ENCODE measurements at places on chromosomes 2 and 18.
A peak's percentile ranks its signal among the peaks of the same experiment; 100 is the strongest.

DNA sequence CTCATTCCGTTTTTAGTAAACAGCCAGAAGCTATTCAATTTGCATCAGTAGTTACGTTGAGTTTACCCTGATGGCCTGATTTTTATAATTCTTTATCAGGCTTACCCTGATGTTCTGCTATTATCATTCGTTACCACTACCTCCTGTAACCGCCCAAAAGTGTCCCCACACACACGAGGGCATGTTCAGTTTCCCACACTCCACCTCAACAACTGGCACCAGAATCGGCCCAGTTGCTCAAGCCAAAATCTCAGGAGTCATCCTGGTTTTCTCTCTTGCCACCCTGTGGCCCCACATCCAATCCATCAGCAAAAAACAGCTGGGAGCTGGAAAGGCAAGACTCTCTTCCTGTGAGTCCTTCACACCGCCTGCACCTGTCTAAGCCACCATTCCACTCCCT lies 102.9 kb upstream of the RAB6C start:
- no peak for DNase-seq

- DNase-seq = no peak
Observed at GRCh38 chr2:101152272-101153076, 1.3 kb upstream of the TBC1D8 start.

DNA sequence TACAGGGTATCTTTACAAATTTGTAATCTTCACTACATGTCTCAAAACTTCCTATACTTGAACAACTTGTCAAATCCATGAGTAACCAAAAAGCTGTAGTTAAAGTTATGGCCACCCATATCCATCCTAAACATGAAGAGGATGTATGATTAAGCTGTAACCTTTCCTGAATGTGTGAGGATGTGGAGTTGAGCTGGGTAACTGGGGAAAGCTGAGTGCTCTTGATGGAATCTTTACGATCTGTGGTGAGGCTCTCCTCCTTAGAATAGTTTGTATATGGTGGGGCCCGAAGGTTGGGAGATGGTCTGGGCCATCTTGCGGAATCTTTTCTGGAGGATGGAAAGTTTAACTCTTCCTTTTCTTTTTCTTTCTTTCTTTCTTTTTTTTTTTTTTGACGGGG lies 29.4 kb downstream of the DPP4 start:
- no peak for DNase-seq

GRCh38 chr2:138831154-138831553 lies 51.0 kb upstream of the NXPH2 start:
- DNase-seq = no peak

DNA sequence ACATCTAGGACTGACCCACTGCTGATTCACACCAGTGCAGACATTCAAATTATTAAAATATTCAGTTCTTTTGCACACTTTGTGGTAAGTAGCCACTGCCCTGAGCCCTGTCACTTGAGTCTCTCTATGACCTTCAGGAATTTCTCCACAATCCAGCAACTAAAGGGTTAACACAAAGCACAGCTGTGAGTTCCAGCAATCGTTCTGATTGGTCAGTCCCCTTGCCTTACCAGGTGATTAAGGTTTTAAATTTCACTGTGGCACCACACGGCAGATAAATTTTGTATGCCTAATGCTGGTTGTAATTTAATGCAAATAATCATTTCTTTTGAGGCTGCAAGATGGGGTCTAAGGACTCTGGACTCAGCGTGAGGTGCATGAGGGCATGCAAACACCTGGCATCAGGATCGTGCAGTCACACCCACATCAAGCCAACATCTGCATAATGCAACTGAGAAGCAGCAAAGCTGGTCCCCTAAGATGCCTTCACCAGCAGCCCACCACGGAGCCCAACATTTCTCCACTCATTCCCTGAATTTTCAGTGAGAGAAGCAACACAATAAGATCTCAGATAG lies 36.6 kb downstream of the SLC14A1 start:
- DNase-seq = no peak

GRCh38 chr2:142478206-142478605 lies 347.4 kb upstream of the LRP1B start:
- DNase-seq = no peak

DNA sequence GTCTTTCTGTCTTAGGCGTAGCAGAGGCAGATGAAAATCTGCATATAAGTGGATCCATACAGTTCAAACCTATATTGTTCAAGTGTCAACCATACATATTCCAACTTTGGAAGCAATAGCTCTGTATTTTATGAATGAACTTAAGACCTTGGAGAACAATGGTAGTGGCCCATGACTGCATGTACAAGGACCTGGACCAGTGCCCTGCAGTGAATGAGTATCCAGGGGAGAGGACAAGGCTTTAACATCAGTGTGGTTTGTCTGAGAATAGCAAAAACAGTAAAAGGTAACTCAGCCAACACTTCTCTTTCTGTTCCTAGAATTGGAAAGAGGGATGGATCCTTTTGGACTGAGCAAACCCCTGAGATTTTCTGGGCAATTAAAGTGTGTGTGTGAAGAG lies 230.8 kb upstream of the LINC00305 start:
- no peak for DNase-seq

GRCh38 chr2:69062307-69062962 lies 49.5 kb downstream of the ANTXR1 start:
- no peak for DNase-seq

DNA sequence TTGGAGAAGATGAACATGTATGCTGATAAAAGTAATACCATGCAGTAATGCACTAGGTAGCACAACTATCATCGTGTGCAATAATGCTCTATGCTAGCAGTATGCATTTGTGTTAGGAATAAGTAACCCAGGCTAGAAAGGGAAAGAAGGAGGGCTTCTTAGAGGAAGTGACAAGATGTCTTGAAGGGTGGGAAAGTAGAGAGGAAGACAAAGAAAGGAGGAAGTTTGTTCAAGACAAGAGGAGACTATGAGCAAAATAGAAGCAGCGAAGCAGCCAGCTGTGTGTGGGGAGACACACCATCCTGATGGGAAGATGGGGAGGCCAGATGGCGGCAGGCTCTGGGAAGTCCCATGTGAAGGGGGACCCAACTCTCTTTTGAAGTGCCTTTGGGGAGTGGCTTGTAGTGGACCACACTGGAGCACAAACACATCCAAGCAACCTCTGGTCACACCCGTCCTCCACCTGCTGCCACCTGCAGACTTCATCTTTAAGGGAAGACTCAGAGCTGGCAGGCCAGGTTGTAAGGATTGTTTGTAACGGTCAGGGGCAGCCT lies 39.9 kb upstream of the INHBB start:
- no peak for DNase-seq

- no peak for DNase-seq
Observed at GRCh38 chr2:164696634-164697033, 75.4 kb upstream of the GRB14 start.

DNA sequence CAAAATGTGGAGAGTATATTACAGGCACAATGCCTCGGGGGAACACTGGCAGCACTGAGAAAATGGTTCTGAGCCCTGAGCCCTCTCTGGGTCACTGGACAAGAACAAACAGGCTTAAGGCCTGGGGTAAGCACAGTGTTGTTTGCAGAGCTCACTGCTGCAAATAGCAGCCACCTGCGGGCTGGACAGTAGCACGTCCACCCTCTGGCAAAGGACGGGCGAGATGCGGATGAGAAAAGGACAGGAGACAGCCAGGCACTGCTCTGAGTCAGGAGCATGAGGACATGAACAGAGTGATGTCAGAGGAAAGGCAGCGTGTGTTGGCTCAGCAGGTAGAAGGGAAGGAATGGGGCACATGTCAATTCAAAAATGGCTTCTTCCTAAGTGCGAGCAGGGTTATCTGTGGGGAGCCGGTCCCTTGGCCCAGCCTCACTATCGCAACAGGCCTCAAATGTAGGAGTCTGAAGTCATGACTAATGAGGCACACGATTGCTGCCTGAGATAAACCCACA lies 25.9 kb upstream of the NEB start:
- no peak for DNase-seq

DNA sequence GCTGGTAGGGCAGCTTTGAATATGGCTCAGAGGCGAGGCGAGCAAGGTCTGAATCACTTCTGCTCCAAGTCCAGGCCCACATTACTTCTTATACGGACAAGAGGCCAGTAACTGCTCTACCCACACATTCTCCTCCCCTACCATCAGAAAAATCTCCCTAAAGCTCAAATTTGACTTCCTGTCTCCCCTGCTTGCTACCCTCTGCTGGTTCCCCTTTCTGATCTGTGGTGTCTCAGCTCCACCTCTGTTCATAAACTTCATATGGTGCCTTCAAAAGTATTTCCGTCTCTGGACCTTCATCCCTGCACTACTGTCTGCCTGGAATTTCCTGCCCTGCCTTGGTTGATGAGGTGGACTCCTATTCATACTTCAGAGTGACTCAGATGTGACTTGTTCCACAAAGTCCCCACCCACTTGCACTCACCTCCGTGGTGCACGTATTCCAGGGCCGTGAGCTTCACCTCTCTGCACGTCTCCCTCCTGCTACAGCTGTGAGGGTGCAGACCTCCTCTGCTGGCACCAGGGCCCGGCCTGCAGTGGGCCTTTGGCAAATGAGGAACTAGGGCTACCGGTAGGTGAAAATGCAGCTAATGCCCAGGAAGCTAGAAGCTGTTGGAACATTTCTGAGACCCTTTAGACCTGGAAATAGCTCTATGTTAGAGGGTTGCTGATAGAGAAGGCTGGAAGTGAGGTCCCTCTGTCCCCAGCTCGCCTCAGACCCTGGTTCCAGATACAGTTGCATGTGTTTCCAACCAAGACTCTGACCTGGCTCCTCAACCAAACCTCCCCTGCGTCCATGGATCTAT lies 24.6 kb upstream of the KCMF1 start:
- peak; percentile 76 for DNase-seq

DNA sequence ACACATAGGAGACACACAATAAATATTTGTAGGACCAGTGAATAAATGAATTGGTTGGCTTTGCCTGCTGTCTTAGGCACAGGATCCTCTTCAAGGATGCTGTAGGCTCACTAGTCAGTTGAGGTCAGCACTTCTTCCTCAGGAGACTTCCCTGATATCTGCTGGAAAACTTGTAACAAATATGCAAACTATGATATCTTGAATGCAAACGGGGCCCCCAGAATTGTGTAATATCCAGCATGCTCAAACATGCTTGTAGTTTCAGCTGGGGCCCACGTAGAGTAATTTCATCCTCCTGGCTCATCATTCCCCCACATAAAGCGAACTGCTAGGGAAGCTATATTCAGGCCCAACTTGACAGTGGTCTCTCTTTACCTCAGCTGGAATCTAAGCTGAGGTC lies 43.6 kb downstream of the POLE4 start:
- no peak for DNase-seq

DNA sequence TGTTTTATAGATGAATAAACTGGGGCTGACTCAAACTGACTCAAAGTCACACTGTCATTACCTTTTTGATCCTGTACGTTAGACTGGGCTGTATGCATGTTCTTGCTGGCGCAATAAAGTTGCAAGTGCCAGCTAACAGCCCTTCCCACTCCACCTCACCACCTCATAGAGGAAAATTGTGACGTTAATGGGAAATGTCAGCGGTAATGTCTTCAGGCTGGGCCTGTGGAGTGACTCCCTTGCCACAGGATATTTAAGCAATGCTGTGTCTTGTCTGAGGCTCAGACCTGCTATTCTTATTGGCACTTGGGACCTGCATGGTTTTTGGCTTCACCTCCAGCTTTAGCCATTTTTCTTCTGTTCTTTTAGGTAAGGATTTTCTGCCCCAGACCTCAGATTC lies 25.2 kb upstream of the CASP10 start:
- DNase-seq = no peak

DNA sequence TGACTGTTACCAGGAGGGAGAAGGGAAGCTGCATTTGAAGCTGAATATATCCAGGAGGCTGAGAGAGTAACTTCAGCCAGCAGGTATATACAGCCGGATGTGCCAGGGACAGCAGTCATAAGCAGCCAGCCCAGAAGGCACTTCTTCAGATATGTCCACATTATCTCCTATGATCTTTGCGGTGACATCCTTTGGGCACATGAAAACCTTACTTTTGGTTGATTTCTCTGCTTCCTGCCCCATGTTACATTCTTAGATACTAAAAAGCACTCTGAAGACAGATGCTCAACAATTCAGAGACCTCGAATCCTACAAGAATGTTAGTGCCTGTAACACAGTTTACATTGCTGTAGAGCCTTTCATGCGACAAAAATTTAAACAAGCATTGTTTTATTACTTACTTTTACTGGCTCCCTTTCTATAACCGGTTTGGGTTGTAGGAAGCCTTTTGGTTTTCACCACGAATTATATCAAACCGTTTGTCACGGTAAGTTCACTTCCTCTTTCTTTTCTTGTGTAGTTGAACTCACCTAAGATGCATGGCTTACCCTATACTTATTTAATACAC lies 50.3 kb upstream of the TLK1 start:
- peak; percentile 15 for DNase-seq

DNA sequence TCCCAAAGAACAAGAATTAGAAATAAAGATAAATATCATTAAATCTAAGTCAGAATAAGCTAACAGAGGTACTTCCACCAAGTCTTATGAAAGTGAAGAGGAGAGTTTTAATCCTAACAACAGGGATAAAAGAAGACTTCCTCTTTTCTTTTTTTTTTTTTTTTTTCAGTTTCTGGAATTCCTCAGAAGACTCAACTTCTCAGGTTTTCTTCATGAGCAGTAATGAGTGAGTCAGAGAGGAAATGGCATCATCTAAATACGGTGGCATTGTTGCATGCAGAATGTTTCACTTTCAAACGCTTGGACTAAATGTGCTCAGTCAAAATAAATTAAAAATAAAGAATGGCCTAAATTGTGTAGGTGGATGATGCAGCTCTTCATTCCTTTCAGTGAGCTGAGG lies 45.6 kb upstream of the ARHGAP15 start:
- no peak for DNase-seq

- no peak for DNase-seq
Observed at GRCh38 chr18:13539050-13539449, 187.3 kb downstream of the FAM210A start.

- DNase-seq = no peak
Observed at GRCh38 chr2:218883491-218884490, 3.1 kb downstream of the WNT10A start.

DNA sequence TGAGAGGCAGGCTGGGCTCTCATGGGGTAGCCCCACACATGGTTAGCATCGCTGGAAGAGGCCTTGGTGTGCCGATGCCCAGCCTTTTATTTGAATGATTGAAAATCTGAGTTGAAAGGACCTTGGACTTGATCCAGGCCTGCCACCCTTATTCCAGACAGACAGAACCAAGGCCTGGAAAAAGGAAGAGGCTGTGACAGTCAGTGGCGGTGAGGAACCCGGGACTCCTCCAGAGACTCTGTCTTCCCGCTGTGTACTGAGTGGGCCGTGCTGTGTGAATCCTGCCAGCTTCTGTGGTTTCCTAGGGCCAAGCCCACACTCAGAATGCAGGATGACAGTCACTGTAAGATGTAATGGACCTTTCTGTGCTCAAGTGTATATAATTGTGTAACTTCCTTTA lies 218.5 kb downstream of the LDLRAD4 start:
- peak; percentile 22 for DNase-seq

GRCh38 chr2:43088143-43089073 lies 138.0 kb downstream of the ZFP36L2 start:
- no peak for DNase-seq

DNA sequence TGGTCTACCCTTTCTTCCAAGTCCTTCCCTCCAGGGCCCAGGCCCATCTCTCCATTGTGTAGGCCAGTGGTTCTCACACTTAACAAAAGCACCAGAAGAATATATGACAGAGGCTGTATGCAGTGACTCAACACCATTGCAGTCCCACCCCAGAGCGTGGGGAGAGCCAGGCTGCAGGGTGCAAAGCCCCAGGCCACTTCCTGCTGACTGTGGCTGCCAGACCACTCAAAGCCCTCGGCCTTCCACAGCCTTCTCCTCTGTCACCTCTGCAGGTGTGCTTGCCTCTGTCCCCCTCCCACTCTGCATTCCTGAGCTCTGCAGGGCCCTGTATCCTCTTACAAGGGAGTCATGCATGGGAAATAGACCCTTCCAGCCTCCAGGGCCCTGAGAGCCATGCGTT lies 40.4 kb upstream of the ARHGEF4 start:
- DNase-seq = no peak
